ENCODE measurements at places on chromosomes 6 and 20.

DNA sequence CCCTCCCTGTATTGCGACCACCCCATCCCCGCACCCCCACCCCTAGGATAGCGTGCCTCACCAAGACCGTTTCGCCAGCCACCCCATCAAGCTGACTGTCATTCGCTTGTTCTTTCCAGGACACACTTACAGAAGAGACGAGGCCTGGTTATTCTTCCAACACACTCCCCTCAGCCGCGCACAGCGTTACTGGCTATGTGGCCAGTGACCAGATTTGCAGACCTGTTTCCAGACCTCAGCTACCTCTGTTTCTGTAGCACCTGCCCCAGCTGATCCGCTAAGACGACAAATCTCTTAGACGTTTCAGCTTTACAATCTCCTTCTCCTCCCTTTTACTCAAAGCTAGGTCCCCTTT is 26.1 kb downstream of the HLA-F start:
- DNase-seq = no peak

DNA sequence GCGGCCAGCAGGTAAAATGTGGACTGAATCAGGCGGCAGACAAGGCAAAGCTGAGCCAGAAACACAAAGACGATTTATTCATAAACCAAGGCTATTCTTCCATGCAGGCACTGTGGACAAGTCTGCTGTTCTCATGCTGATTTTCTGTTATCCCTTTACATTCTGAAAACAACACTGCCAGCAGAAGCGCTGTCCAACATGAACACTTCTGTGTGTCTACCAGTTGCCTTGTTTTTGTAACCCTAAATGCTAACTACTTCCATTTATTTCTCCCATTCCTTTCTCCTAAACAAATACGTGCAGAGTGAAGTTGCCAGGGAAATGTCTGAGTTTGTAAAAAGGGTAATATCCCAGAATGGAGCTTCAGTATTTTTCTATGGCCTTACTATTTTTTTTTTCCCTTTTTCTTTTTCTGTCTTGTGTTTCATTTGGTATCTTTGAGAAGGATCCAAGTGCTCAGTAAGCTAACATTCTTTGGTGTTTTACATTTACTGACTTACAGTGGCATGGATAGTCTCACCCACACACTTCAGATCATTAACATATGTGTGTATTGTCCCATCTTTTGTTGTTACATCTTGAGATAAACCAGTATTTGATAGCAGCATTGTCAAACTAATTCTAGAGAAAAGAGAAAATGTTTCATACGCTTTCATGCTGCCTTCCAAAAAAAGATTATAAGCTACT is 1308.9 kb upstream of the MAP3K7 start:
- DNase-seq = no peak

DNA sequence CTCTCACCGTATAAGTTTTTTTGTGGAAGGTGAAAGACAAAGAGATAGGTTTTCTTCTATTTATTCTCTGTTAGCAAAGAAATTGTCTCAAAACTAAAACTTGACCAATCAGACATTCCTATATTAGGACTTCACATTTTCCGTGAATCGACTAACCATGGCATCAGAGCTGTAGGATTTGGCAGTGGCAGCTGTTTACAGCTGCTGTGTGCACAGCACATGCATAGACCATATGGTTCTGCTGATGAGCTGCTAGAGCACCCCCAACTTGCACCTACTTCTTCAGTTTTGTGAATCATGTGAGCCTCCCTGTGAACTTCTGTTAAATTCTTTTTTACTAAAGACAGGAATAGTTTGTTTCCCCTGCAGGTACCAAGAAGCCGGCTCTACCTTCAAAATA is 157.9 kb downstream of the RFX6 start:
- no peak for DNase-seq

DNA sequence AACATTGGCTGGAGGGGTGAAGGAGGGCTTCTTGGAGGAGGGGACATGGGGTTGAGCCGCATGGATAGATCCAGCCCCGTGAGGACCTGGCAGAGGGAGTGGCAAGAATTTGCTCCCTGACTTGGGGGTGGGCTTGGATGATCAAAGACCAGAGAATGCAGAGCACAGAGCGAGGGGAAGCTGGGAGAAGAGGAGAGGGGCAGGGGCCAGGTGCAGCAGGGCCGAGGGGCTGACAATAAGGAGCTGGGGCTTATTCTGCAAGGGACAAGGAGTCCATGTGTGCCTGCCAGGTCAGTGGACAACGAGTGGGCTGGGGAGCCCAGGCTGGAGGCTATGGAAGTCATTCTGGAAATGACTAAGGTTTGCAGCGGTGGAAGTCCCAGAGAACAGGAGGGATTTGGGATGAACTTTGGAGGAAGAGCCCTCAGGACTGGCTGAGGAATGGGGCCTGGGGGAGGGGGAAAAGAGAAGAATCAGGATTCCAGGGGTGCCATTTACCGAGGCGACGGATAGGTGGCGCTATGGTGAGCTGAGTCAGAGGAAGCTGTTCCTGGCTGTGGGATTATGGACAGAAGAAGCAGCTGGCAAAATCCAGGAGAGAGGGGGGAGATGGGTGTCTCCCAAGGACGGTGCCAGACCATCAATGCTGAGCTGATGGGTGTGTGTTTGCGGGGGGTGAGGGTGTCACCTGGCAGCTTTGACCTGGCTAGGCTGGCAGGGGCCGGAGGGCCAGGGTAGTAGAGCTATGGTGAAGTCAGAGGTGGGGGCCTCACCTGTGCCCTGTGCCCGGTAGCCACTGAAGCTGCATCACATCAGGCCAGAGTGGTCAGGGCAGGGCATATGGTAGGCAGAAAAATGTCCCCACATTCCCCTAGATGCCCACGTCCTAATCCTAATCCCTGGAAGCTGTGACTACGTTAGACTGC is 7.8 kb downstream of the KCNG1 start:
- DNase-seq = no peak

DNA sequence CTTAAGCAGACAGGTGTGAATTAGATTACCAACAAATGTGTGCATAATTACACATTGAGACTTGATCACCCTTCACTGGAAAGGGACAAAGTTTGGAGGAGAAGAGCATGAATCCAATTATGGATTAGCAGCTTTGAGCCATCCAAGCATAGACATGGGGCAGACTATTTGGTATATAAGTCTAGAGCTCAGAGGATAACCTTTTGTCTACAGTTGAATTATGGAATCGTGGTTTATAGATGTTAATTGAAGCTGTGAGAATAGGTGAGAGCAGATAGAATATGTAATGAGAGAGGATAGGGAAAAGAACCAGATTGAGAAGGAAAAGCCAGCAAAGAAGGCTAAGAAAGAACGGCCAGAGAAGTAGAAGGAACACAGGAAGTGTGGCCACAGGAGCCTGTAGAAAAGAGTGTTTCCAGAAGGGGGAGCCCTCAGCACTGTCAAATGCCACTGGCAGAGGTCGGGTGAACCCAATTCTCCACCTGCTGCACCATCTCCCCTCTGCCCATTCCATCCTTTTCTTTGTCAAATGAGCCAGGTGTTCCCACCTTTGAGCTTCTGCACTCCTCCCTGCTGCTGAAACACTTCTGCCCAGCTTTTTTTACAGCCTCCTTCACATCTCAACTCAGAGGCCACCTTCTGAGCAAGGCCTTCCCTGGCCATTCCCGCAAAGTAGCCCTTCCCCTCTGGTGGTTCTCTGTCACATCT is 7.3 kb downstream of the DNTTIP1 start:
- DNase-seq = peak; percentile 60

DNA sequence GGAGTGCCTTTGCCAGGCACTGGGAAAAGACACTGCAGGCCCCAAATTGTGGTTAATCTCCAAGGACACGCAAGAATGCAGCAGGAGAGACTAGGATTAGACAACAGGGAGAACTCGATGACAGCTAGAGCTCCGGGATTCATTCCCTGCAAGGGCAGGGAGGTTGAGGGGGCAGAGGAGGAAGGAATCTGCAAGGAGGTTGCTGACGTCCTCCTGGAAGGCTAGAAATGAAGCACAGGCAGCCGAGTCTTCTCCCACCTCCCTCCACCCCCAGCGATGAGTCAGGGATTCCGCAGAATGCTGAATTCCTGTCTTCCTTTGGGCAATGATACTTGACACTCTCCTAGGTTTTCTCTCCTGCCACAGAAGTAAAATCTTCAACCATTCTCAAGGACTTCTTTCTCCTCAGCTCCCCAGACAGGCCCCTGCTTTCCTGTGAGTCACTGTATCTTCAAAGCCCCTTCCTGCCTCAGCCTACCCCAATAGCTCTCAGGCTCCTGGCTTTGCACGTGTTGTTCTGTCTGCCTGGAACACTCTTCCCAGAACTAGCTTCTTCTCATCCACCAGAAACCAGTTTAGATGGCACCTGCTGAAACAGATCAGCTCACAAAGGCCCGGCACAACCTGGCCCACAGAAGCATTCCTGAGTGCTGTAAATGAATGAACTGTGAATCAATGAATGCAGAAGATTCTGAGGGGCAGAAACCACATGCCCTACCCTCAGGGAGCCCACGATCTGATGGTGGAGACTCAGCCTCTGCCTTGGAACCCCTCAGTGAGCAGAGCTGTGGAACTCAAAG is 85.6 kb downstream of the MRPL14 start:
- peak; percentile 15 for DNase-seq

DNA sequence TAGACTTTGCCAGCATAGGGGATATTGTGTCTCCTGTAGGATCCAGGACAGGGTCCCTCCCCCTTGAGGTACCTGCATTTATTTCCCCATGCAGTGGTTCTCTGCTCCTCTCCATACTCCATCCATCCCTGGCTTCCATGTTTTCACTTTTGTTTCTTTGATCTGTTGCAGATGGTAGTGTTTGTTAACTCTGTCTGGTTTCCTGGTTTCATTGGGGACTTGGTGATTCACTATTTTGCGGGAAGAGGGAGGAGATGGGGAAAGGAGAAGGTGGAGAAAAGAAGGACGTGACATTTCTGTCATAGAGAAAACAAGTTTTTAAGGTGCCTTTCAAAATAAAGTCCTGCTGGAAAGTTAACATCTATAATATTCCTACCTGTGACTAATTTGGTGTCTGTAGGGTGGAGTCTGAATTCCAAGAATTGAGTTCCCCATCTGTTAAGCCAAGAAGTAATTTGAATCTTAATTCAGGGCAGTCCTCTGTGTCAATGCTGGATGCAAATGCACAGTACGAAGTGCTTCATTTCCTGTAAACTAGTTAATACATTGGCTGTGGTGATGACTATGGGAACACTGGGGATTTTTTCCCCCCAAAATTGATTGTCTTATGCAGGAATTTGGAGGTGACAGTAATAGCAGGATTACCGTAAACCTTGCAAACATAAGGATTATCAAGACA is 6.9 kb upstream of the RNF144B start:
- no peak for DNase-seq

GRCh38 chr6:44237813-44238433 is 9.0 kb upstream of the HSP90AB1 start:
- no peak for DNase-seq

- DNase-seq = no peak
These were observed 79.6 kb downstream of the PTPN1 start for GRCh38 chr20:50589548-50590347.

GRCh38 chr20:39289316-39289715 is 327.2 kb downstream of the DHX35 start:
- no peak for DNase-seq

GRCh38 chr6:163339466-163339865 is 75.1 kb upstream of the QKI start:
- no peak for DNase-seq

DNA sequence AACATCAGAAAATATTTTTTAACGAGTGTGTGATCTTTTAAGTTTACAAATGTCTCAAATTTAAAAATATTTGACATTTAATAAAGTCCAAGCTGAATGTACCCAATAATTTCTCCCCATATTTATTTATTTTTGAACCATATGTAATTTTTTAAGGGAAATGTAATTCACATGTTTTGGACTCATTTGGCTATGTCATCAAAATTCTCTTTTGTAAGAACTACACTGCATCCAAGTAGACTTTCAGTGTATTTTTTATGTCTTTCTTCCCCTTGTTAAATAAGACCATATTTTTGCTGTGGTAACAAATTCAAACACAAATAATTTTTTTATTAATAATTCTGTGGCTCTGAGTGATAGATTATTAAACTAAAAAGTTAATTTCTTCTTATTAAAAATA is 365.2 kb downstream of the CD109 start:
- no peak for DNase-seq

- no peak for DNase-seq
These were observed 2.7 kb downstream of the ADGRB3 start for GRCh38 chr6:68637782-68638181.

DNA sequence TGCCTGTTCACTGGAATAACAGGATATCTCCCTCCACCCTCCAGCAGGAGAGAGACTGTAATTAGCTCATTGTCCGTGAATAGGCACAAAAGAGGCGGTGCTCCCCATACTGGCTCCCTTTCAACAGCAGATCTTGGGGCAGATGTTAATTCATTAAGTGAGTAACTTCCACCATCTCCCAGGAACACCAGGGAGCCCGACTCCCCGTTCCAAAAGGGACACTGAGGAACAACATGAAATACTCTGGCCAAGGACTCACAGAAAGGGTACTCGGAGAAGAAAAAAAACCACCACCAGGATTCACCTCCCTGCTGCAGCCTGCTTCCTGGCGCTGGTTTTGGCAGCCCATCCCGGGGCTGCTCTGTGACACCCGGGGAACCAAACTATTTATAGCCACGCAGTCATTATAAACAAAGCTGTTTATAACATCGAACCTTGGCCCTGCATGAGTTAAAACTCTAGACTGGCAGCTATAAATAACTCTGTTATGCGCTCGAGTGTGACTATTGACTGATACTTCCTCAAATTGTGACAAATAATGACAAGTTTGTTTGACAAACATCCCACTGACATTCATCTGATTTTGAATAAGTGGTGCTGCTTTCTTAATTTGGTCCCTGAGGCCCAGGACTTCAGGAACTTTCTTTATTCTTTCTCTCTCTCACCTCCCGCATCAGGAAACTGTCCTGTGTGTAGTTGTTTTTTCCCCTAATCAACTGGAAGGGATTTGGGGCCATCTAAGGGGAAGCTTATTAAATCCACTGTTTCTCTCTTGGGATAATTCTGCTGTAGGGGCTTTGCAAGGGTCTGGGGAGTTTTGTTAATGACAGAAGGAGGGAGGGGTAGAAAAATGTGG is 521.6 kb downstream of the CD83 start:
- DNase-seq = peak; percentile 26

- no peak for DNase-seq
These were observed 182.3 kb upstream of the RAB32 start for GRCh38 chr6:146361128-146361924.

DNA sequence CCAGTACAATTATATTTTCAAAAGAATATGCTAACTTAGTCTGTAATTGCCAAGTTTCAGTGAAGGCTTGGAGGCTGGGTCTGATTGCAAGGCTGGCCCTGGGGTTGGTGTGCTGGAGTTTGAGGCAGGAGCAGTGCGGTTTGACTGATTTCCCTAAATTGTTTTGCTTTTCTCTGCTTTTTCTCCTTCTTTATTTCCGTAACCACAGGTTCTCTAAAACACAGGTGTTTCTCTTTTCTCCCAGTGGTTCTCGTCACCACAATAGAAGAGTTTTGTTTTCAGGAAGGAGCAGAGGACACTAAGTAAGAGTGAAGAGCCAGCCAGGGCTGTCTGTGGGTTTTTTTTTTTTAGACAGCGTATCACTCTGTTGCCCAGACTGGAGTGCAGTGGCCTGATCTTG is 8.2 kb upstream of the SNX9 start:
- peak; percentile 38 for DNase-seq

- no peak for DNase-seq
These were observed 209.5 kb downstream of the KIF16B start for GRCh38 chr20:16363506-16364319.

All from MV-4-11 (cell line).